ENCODE measurements at places on chromosomes 3 and 15.
A peak's percentile ranks its signal among the peaks of the same experiment; 100 is the strongest.

GRCh38 chr3:195763076-195763830 is 42.5 kb downstream of the MUC20 start:
- no peak for DNase-seq

DNA sequence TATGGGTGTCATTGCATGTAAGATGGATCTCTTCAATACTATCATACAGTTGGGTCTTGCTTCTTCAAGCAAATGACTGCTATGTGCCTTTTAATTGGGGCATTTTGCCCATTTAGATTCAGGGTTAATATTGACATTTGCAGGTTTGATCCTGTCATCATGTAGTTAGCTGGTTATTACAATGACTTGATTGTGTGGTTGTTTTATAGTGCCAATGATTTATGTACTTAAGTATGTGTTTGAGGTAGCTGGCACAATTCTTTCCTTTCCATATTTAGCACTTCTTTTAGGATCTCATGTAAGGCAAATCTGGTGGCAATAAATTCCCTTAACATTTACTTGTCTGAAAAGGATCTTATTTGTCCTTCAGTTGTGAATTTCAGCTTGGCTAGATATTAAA is 267.5 kb downstream of the VGLL3 start:
- DNase-seq, result no peak

- DNase-seq, result peak; percentile 28
Measured at GRCh38 chr3:104460477-104461406, 906.0 kb upstream of the ALCAM start.

- no peak for DNase-seq
Measured at GRCh38 chr3:123499322-123499721, 50.4 kb upstream of the ADCY5 start.

- peak; percentile 40 for DNase-seq
Measured at GRCh38 chr3:106130384-106131198, 261.8 kb upstream of the CBLB start.

DNA sequence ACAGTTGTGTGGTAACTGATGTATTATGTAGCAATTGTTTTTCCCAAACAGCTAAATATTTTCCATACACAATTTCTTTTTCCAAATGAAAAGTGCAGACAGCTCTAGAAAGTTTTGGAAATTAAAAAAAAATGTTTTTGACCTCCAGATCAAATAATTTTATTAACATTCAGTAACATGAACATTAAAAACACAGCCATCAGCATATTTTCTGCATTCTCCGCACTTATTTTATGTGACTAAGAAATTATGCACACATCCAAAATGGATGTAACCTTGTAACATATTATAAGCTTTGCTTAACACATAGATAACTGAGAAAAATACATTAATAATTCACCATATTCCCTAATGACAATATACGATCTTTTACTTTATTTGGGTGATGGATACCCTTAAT is 224.6 kb downstream of the VGLL3 start:
- no peak for DNase-seq

DNA sequence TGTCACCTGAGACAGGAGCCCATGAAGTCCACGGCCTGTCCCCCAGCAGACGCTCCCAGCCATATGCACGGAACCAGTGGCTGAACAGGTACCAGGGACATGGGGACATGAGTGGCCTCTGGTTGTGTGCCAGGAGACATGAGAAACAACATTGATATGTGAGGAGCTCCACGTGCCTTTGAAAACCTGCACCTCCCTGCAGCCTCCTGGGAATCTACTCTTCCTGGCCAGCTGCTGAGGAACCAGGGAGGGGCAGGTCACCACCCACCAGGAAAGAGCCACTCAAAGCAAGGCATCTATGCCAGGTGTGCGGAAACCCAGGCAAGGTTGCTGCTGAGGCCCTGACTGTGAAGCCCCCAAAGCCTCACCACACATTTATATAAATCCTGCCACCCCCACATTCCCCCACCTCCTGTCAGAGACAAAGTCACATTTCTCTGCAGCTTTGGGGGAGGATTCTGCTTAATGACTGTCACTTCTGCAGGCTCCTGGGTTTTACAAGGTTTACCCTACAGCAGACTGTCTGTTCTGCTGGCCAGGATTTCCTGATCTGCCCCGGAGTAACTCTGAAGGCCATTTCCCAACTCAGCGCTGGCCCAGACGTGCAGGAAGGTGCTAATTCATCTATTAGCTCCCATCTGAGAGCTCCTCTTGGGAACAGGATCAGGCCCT is 110.8 kb downstream of the ADCY5 start:
- no peak for DNase-seq

DNA sequence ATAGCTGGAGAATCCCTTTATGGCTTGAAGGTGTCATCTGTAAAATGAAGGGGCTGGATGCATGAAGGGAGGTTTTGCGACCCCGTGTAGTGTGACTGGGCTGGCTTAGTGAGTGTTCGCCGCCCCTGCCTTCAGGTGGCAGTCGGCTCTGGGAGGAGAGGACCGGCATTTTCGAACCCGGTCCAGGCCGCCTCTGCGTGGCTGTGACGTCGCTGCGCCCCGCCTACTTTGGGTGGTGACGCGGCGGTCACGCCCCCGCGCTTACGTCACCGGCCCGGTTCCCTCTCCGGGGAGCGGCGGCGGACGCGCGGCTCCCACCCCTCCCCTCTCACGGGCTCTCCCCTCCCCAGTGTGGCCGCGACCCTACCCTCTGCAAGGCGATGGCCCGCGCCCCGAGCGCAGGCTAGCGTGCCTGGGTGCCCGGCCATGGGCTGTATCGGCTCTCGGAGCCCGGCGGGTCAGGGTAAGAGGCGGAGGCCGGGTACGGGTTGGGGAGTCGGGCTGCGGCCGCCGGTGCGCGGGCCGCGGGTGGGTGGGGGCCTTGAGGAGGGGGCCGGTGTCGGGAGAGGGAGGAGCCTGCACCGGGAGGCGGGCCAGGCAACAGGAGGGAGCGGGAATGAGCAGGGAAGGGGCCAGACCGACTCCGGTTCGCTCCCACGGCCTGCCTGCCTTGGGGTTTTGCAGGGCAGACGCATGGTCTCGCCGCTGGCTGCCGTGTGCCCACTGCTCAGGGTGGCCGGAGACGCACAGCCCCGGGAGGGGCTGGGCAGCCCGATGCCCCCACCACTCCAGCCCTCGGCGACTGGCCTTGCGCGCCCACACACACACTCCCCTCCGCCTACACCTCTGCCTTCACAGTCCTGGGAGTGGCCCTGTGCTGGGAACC is 1.5 kb upstream of the FAM131A start:
- peak; percentile 51 for DNase-seq

DNA sequence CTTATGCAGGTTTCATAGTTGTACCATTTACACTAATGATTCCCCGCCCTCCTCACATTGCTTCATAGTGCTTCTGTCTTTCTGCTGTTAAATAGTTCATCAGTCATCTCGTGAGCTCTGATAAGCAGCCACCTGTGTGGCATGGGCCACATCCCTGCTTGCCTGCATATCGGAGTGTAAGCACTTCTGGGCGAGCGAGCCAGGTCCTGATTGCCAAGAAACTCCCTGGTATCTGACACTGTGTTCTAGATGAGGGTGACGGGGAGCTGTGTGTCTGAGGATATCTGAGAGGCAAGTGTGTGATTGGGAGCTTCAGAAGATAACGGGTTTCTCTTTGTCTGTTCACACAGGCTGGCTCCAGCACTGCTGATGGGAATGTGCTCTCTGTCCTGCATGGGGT is 130.6 kb downstream of the LRIG1 start:
- DNase-seq, result no peak

DNA sequence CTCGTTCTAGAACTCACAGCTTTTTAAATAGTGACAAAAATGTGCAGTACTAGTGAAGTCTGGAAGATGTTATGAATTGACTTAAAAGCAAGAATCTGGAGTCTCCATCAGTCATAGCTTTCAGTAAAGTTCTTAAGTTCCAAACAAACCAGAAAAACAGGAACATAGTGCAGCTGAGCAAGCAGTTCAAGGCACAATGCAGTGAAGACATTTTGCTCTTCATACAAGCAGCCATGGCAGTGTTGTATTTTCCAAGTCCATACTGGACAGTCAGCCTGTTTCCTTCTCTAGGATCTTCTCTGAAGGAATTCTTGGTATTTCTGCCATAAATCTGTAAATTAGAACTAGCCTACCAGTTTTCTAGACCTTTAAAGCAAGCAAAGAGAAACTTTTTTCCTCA is 90.5 kb downstream of the LRRC28 start:
- DNase-seq, result no peak

GRCh38 chr15:39132954-39133600 is 447.8 kb upstream of the THBS1 start:
- DNase-seq, result no peak

- DNase-seq, result no peak
Measured at GRCh38 chr15:26673445-26673844, 99.4 kb downstream of the GABRB3 start.

- DNase-seq, result no peak
Measured at GRCh38 chr15:91857772-91858171, 4.3 kb downstream of the SLCO3A1 start.

GRCh38 chr3:119314821-119315220 is 20.6 kb downstream of the ARHGAP31 start:
- DNase-seq, result no peak

GRCh38 chr15:70265466-70265978 is 167.8 kb upstream of the TLE3 start:
- no peak for DNase-seq

DNA sequence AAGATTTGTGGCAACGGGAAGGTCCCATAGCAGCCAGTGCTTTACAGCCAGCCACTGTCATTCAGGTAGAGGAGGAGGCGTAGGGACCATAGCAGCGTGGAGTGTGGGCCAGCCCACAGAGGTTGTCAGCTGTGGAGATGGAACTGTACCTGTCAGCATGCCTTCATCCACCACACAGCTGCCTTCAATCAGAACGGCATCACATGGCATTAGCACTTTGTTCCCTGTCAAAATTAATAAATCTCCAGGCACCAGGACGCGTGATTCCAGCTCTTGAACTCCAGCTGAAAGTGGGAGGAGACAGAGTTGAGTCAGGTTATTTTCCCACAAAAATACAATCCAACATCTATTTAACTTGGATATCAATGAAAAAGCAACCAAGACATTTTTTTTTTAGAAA is 84.0 kb downstream of the ATP13A4 start:
- no peak for DNase-seq

DNA sequence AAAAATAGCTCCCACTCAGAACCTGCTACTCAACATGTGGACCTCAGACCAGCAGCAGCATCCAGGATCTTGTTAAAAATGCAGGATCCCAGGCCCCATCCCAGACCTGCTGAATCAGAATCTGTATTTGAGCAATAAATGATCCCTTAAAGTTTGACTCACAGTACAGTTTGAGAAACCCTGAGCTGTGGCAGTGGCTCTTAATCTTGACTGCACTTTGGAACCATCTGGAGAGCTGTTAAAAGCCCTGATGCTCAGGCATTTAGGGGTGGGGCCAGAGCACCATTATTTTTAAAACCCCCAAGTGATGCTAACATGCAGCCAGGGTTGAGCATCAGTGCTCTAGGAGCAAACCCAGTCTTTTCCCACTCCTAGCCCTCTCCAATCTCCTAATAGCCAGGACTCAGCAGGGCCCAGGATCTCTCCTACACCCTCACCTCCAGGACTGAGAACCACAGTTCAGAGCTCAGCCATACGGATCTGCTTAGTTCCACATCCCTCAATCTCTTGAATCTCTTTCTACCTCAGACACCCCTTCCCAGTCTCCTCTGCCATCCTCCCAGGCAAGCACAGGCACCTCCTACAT is 10.2 kb downstream of the RFTN1 start:
- no peak for DNase-seq

- DNase-seq, result no peak
Measured at GRCh38 chr3:194178669-194179068, 42.7 kb downstream of the HES1 start.

- no peak for DNase-seq
Measured at GRCh38 chr15:50798684-50799083, 33.2 kb upstream of the SPPL2A start.

GRCh38 chr3:167106456-167106855 is 273.6 kb downstream of the ZBBX start:
- no peak for DNase-seq

- peak; percentile 35 for DNase-seq
Measured at GRCh38 chr3:10263646-10264363, 15.5 kb downstream of the TATDN2 start.

DNA sequence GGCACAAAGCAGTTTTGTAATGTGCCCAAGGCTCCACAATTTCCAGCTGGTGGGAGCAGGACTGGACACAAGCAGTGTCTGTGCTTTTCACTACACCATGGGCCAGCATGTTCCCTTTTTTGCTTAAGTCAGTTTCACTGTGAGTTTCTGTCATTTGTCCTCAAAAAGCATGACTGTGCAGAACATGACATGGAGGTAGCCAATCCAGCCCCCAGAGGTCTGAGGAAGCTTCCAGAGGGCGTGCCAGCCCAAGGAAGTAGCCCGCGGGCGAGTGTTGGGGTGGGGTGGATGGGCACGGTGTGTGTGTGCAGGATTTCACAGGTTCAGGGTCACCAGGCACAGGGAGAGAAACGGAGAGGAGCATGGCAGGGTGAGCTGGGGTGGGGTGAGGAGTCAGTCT is 8.0 kb upstream of the EEFSEC start:
- no peak for DNase-seq

GRCh38 chr3:69058180-69058946 is 6.2 kb upstream of the TMF1 start:
- DNase-seq, result no peak

GRCh38 chr3:124950026-124950425 is 15.5 kb upstream of the MUC13 start:
- no peak for DNase-seq

DNA sequence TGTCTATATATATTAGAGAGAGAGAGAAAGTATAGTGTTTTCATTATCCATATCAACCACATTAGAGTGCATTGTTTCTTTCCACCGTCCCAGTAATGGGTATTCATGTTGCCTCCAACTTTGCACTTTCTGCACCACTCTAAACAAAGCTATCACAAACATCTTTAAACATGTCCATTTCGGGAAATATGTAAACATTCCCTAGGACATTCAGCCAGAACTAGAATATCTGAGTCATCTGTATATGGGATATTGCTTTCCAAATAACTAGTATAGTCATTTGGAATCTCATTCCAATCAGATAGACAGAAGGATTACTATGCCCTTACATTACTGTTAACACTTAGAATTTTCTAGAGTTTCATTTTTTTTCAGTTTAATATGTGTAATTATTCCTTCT is 914.9 kb upstream of the EPHA6 start:
- no peak for DNase-seq

- DNase-seq, result no peak
Measured at GRCh38 chr3:186406669-186407635, 44.9 kb upstream of the DGKG start.

GRCh38 chr3:101850246-101851051 is 1.1 kb downstream of the NFKBIZ start:
- no peak for DNase-seq

GRCh38 chr3:17006132-17006852 is 121.5 kb downstream of the PLCL2 start:
- DNase-seq, result no peak
